Left lobe of liver (tissue), 2 donors: ENCODE measurements at places on chromosomes 7 and 10. TPM values are rescaled to one million over a fixed set of nuclear protein-coding genes. Genes with fewer than 3 reads are reported as not detected.

- DNase-seq, result no peak
Observed at GRCh38 chr10:112802411-112803022, 147.5 kb upstream of the TCF7L2 start.

DNA sequence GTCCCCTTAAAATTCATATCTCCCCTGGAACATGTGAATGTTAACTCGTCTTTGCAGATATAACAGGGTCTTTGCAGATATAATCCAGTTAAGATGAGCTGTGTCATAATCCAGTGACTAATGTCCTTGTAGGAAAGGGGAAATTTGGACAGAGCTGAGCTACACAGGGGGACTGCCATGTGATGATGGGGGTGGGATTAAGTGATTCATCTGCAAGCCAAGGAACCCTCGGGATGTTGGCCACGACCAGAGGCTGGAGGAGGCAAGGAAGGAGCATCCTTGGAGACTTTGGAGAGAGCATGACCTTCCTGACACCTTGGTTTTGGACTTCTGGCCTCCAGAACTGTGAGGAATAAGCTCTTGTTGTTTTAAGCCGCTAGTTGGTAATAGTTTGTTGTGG, 153.9 kb upstream of the PCBD1 start:
- DNase-seq, result no peak

DNA sequence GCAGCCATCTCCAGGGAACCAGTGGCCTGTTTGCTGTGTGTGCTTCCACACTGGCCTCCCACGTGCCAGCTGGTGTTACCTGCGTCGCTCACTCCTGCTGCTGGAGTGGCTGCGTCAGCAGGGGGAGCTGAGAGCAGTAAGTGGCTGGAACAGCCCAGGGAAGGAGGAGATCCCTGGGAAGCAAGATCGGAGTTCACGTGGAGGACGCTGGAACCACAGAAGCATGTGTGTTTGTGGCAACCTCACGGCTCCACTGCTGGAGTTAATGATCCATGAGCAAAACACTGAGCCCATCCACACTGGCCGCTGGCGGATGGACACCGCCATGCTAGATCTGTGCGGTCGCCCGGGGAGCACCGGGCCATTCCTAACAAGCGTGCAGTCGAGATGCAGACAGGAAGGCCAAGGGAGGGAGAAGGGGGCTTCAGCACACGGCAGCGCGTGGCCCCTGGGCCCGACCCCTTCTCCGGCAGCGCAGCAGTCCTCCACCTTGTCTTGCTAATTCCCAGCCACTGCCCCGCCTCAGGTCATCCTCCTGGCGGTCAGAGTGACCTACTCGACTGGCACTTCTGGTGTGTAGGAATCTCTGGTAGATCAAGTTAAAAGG, 68.5 kb upstream of the EEPD1 start:
- DNase-seq, result peak; percentile 67

DNA sequence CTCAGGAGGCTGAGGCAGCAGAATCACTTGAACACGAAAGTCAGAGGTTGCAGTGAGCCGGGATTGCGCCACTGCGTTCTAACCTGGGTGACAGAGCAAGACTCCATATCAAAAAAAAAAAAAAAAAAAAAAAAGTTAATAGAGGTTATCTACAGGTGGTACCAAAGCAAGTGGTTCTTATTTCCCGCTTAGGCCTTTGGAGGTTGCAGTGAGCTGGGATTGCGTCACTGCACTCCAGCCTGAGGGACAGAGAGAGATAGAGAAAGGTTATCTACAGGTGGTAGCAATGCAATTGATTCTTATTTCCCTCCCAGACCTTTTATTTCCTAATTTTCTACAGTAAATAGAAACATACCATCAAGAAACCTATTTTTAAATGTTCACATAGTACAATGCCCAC, 98.2 kb downstream of the DLG5 start:
- DNase-seq, result no peak

DNA sequence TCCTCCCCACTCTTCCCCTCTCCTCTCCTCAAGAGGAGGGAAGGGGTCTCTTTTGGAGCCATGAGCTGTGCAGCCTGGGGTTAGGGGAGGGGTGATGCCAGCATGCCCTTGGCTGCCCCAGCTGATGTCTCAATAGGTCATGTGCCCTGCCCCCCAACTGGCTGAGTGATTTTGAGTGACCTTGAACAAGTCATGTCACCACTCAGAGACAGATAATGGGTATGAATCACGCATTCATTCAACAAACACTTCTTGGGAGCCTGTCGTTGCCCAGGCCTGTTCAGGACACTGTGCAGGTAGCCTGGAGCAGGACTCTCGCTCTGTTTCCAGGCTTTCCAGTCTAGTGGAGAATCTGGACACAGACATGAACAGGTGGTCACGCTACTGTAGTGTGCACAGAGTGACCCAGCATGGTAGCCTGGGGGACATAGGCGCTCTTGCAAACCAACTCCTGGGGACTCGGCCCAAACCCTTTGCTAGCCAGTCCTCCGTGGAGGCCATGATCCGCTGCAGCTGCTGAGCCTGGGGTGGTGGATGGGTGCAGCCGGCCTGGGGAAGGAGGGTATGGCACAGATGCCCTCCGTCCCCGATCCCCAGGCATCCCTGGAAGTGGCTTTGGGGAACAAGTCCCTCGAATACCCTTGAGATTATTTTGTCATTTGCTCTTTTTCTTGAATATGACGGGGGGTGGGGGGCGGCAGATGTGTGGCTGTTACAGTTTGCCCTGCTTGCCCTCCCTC, 49.6 kb upstream of the PSAP start:
- DNase-seq, result no peak

DNA sequence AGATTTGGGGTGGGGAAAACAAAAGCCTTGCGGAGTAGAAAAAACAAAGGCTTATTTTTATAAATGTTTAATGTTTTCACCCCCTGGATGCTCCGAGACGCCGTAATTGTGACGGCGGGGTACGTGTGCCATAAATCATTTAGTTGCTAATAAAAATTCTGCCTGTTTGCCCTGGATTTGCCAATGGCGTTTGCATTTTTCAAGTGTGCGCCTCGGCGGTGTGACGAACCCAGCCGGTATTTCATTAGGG, 2.5 kb upstream of the TNRC18 start:
- DNase-seq, result no peak

GRCh38 chr10:71323407-71323806, 4.3 kb downstream of the SLC29A3 start:
- no peak for DNase-seq

GRCh38 chr7:28976022-28976421, 17.9 kb upstream of the TRIL start:
- no peak for DNase-seq

DNA sequence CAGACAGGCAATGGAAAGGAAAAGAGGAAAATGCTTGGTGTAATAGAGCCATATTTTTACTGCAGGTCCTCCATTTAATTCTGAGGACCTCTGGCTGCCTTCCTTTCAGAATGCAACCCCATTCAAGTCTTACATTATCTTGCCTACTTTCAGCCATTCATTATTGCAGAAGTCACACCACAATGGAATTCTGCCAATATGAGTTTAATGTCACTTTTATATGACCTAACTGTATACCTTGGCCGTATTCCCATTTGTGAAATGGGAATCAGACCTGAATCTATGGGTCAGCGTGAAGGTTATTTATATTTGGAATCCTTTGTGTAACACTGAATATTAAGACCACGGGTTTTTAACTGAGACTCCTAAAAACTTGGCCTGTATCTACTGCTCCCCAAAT, 241.7 kb upstream of the AOAH start:
- no peak for DNase-seq

DNA sequence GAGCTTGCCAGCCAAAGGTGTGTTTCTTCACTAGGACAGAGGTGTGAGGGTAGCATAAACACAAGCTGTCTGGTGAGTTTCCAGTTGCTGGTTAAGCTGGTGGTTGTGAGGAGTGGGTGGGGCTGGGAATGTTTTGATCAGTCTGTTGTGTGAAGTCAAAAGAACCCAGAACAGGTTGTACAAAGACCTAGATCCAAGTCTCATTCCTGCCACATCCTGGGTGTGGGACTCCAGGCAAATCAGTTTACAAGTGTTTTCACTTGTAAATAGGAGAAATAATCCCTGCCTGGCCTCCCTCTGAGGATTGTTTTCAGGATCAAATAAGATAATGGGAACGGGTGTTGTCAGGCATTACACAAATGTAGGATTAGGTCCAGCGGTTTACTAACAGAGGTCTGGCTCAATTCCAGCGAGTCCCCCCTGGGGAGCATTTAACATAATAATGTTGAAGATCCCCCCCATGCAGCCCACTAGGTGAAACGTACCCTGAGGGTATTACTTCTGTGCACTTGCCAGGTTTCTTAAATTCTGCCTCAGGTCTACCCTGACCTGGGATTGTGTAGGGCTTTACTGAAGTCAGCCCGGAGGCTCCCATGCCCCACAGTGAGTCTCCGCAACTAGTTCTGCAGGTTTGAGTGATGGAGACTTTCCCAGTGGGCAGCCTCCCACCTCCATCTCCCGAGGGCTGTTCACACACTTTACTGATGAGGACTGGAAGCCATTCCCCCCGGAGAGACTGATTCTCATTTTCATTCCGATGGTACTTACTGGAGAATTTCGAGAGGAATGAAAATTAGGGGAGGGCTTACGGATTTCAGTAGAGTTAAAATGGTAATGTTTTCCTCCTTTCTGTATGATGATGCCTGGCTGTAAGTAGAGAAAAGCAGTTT, 2.7 kb upstream of the FRAT2 start:
- no peak for DNase-seq

DNA sequence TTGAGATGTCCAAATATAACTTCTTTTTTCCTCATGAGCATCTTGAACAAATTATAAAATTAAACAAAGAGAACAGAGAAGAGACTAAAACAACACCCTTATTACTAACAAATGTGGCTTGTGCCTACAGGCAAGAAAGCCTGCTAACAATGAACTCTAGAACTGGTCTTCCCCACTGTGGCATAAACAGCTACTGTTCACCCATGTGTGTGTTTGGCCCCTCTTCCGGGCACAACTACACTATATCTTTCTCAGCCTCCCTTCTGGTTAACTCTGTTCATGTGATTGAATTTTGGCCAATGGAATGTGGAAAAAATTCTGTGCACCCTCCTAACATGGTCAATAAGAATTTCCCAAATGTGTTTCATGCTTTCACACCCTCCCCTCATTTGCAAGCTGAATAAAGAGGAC, 117.0 kb downstream of the KBTBD2 start:
- DNase-seq, result no peak

GRCh38 chr7:77662869-77663268, 33.4 kb upstream of the RSBN1L start:
- DNase-seq, result no peak

- DNase-seq, result no peak
Observed at GRCh38 chr7:75565132-75565837, 73.2 kb downstream of the SPDYE5 start.

DNA sequence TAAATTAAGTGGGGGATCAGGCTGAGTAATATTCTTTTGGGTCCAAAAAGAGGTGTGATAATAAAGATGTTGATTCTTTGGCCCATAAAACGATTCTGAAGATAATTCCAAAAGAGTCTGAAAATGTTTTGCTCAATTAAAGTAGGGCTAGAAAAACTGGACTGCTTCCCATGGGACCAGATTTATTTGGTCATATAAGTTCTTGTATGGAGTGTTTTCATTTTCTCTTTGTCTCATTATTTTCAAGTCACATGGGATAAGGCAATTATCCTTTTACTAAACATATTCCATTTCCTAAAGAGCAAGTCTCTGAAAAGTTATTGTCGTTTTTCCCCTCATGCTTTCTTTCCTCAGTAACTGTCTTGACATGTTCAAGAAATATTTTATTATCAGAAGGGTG, 41.5 kb downstream of the CDK6 start:
- DNase-seq, result no peak

- no peak for DNase-seq
Observed at GRCh38 chr7:99109108-99110051, 34.5 kb downstream of the SMURF1 start.

GRCh38 chr10:124286621-124287020, 132.1 kb downstream of the OAT start:
- DNase-seq, result no peak

GRCh38 chr7:120320218-120320961, 47.4 kb downstream of the KCND2 start:
- DNase-seq, result no peak

DNA sequence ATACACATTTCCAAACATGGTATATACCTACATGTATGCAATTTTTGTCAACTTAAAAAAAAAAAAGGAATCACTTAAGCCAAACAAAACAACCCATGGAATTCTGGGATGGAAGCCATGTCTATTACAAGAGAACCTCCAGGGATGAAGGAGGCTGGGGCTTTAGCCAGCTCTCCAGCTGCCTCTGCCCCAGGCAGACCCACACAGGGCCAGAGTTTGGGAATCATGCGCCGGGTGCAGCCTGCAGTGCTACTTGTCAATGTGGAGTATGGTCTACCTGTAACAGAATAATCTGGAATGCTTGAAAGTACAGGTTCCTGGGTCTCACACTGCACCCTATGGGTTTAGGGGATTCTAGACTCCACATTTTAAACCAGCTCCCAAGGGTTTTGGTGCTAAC, 10.8 kb downstream of the ATP6V0E2 start:
- no peak for DNase-seq

GRCh38 chr10:127441350-127442219, 107.5 kb upstream of the NPS start:
- DNase-seq, result no peak

DNA sequence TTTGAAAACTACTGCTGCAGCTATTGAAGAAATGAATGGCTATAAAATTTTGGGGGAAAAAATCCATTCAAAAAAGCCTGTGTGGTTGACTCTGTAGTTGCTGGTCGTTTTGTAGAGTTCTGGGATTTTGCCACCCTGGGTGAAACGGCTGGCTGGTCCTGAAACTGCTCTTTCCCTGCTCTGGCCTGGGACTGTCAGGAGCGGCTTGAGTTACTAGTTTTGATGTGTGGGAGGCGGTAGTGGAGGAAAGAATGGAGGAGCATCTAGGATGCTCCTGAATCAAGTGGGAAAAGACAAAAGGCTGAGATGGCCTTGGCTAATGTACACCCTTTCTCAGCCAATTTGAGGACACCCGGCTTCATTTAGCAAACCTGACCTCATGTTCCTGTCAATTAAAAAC, 72.5 kb downstream of the ZNF365 start:
- DNase-seq, result no peak

GRCh38 chr7:47253650-47254080, 328.2 kb downstream of the TNS3 start:
- DNase-seq, result no peak

- peak; percentile 15 for DNase-seq
Observed at GRCh38 chr10:121659236-121659635, 61.0 kb upstream of the FGFR2 start.

DNA sequence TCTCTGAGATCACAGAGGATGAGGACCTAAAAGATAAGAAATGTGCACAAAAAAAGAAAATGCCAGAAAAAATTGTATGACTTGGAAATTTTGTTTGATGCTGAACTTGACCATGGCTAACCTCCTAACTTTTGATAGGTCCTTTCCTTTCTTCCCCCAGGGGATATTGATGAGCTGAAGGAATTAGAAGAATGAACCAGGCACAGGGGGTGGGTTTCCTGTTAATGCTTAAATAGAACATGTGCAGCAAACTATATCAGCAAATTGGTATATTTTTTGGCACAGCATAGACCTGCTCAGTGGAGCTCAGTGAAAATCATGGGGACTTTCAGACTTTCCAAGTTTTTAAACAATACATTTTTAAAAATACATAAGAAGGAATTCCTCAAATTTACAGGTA, 300.7 kb downstream of the HDAC9 start:
- DNase-seq, result no peak

GRCh38 chr7:68697796-68698280, 900.4 kb upstream of the AUTS2 start:
- no peak for DNase-seq

GRID1 gene
- total RNA-seq, result 0.58 TPM

LRRD1 gene
- total RNA-seq, result not detected

POLR1F gene
- 3.4 TPM for total RNA-seq

SAP25 gene
- total RNA-seq, result 0.86 TPM

VSTM2A gene
- not detected for total RNA-seq

RHOBTB1 gene
- total RNA-seq, result 3.6 TPM

COL1A2 gene
- 11.8 TPM for total RNA-seq

BTBD16 gene
- total RNA-seq, result 1.5 TPM

TAS2R41 gene
- 0.45 TPM for total RNA-seq
